Effector CD8-positive, alpha-beta T cell (primary cell): ENCODE measurements at places on chromosomes 12 and 14.
A peak's percentile ranks its signal among the peaks of the same experiment; 100 is the strongest.

GRCh38 chr12:29208936-29209701 is 60.0 kb downstream of the FAR2 start:
- no peak for DNase-seq

- DNase-seq: no peak
Observed at GRCh38 chr14:67820428-67820971, 921 bp downstream of the RAD51B start.

- DNase-seq: no peak
Observed at GRCh38 chr12:51234530-51234929, 4.1 kb upstream of the DAZAP2 start.

GRCh38 chr12:119008691-119009221 is 27.4 kb downstream of the SRRM4 start:
- DNase-seq: no peak

DNA sequence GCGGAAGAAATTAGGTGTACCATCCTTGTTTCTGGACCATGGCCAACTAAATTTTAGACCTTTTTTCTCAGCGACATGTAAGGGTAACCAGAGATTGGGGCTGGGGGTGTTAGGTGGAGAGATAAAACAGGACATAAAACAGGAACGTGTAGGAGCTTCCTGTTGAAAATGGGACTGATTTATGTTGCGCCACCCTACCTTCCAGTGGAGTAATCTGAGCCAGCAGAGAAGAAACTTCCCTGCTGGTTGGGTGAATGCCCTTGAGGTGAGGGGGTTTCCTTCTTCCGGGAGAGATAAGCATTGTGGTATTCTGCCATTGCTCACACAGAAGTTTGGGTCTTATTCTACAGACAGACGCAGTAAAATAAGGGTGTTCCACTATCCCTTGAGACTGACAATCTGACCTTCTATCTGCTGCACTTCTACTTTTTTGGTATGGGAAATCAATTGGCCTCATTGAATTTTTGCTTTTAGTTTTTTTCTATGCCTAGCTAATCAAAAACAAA is 417.6 kb downstream of the PCNX1 start:
- peak; percentile 15 for DNase-seq

DNA sequence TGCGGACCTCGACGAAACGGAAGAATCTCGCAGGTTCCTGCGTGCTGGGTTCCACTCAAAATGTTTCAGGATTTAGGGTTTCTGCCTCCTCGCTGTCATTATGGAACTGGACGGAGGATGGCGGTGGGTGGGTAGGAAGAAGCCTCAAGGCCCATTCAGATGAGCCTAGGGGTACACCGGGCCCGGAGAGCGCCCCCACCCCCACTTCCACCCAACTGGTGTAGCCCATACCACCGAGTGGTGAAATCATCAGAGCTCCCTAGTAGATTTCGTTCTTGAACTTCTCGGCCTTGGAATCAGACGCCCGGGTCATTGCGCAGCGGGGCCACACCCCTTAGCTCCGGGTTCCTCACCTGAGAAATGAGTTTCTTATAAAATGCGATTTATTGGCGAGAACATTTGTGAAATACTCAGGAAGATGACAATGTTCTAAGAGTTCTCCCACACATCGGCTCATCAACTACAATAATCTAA is 13.3 kb upstream of the TBX3 start:
- no peak for DNase-seq

- DNase-seq: no peak
Observed at GRCh38 chr12:123942238-123942653, 30.4 kb downstream of the CCDC92 start.

DNA sequence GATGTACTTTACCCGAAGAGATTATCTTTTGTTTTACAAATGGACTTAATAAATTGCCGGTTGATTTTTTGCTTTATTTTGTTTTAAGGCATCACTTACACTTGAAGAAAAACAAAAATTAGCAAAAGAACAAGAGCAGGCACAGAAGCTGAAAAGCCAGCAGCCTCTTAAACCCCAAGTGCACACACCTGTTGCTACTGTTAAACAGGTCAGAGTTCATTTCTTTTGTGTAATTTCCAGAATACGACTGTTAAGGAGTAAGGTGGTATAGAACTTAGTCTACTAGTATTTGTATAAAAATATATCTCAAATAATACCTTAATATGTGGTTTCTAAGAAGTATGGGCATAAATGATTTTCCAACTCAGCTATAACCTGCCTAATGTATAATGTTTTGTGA is 19.6 kb upstream of the SLC17A8 start:
- no peak for DNase-seq

GRCh38 chr12:8913702-8914032 is 642 bp upstream of the PHC1 start:
- no peak for DNase-seq

GRCh38 chr12:34219046-34219770 is 196.9 kb downstream of the ALG10 start:
- no peak for DNase-seq

DNA sequence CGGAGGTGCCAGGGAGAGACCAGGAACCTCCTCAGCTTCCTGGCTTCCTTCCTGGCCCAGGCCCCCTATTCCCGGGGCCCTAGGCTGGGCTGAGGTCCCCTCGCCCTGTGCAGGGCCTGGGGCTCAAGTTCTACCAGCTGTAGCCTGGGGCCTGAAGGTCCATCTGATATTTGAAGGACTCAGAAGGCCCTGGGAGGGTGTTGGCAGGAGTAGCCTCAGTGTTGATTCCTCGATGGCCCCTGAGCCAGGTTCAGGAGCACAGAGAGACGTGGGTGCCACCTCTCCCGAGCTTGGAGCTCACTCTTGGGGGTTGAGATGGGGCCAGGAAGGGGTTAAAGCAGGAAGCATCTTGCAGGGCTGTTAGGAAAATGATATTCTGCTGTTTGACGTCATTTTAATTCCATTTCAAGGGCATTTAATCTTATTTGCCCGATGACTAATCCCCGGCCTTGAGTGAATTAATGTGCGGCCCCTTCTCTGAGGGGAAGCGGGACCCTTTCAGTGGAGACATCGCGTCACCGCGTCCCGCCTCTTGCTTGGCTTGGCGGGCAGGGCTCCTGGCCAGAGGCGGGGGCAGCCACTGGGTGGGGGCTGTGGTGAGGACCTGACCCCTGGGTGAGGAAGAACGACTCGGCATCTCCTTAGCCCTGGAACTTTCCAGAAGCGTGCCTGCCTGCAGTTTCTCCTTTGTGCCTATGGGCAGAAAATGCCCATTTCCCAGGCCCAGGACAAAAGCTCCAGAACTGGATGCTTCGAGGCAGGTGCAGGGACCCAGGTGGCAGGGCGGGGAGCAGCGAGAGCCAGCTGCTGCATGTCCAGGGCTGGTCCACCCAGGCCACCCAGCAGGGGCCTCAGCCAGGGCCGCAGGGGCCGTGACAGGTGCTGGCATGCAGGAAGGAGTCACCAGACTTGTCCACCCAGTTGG is 158.3 kb downstream of the KIF26A start:
- no peak for DNase-seq

DNA sequence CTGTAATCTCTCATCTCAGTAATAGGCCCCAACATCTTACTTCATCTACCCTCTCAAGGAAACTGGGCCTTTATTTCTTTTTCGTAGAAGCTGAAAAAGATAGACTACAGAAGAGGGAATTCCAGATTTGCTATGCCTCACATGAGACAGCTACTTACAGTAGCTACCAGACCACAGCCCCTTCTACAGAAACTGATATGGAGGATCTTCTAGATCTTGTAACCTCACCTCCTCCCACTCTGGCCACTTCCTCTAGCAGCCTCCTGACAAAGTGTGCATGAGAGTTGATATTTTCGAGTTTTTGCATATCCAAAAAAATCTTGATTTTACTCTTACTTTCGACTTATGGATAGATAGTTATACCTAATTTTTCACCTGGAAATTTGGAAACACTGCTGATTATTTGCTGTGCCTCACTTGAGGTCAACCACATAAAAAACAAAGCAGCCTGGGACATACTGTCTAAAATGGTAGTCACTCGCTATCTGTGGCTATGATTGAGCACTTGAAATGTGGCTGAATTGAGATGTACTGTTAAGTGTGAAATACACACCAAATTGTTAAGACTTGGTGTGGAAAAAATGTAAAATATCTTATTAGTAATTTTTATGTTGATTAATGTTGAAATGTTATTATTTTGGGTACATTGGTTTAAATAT is 86.3 kb upstream of the NID2 start:
- DNase-seq: no peak

DNA sequence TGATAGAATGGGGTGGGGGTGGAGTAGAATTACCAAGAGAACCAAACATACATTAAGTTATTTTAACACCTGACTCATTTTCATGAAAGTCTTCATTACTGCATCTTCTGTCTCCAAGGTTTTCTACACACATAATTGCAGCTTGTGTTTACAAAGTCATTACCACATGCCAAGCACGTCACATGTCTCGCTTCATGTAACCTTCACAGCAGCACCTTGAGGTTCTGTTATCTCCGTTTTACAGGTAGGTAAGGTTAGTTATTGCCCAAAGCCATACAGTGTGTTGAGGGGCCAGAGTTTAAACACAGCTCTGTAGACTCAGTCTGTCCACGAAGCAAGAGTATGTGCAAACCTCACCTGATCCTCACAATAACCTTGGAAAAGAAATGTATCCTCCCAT is 64.3 kb upstream of the RBM19 start:
- no peak for DNase-seq

GRCh38 chr14:22966783-22967269 is 9.9 kb upstream of the HAUS4 start:
- DNase-seq: no peak

DNA sequence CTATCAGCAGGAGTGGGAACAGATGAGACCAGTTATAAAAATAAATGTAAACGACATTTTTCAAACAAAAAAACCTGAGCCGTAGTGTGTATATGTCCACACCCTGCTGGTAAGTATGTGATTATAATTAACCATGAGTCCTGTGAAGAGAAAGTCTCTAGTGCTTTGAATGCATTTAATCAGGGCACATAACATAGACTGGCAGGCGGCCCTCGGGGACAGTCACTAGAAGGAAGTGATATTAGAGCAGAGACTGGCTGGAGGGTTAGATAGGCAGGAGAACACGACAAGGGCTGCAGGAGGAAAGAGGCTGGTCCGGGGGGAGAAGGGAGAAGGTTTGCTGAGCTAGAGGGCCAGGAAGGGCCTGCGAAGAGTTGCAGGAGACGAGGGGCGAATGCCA is 23.8 kb upstream of the ELK3 start:
- no peak for DNase-seq

- no peak for DNase-seq
Observed at GRCh38 chr12:118548887-118549509, 172.6 kb downstream of the SUDS3 start.

DNA sequence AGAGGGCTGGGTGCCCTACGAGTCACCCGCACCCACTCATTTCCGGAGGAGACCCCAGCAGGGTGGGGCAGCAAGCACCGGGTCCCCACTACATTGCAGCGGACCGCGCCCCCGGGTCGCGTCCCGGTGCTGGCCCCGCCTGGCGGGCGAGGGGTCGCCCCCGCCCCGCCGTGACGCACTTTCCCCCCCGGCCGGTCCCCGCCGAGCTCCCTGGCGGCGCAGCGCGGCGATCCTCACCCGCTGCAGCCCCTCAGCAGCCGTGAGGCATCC is 106.1 kb downstream of the PRICKLE1 start:
- DNase-seq: no peak

DNA sequence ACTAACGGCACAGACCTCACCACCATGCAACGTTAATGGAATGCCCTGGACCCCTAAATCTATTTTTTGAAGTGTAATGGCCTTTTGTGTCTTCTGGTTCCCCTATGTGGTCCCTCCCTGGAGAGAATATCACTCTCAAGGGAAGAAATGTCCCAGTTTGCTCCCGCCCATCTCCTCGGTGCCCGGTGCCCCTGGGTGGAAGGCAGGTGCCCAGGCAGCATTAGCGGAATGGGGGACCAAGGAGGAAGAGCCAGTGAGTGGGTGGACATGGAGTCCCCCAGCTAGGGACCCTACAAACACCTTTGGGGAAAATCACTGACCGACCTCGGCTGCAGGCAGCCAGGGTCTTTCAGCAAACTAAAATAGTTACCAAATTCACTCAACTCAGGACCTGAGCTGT is 212.1 kb upstream of the RTL1 start:
- DNase-seq: no peak

GRCh38 chr14:101950516-101951215 is 13.7 kb upstream of the DYNC1H1 start:
- DNase-seq: no peak

GRCh38 chr14:54347044-54347443 is 49.8 kb upstream of the CDKN3 start:
- no peak for DNase-seq

DNA sequence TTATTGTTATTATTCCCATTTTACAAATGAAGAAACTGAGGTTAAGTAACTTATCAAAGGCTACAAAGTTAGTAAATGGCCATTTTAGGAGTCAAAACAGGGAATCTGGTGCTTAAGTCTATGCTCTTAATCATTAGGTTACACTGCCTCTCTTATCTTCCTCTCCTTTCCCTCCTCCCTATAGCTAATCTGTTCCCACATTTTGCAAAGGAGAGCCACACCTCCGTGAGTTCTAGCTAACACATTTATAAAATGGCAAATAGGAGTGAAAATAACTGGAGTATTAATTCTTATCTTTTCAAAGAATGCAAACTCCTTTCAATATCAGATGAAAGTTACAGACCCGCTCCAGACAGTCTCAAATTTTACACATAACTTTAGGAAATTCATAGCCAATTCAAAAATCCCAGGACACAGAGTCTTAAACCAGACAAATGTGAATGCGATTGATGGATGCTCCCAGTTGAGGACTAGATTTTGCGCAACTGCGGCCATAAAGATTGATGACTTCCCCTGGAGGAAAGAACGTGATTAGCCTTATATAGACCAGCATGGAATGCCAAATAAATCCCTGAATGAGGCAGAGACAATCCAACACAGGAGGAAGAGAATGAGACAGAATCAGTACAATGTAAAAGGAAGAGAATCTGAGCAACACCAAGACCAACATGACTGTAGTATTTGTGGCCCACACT is 225.0 kb upstream of the ARID2 start:
- DNase-seq: no peak

DNA sequence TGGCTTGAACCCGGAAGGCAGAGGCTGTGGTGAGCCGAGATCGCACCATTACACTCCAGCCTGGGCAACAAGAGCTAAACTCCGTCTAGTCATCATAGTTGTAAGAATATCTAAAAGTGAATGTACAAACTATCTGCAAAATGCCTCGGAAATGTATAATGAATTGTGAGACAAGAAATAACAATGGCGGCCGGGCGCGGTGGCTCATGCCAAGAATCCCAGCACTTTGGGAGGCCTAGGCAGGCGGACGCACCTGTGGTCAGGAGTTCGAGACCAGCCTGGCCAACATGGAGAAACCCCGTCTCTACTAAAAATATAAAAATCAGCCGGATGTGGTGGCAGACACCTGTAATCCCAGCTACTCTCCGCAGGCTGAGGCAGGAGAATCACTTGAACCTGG is 9.7 kb downstream of the PPP2R5E start:
- no peak for DNase-seq
